ENCODE measurements at places on chromosomes 3 and 15. TPM values are rescaled to one million over a fixed set of nuclear protein-coding genes. Genes with fewer than 3 reads are reported as not detected.

- DNase-seq: no peak
- no peak overlapping the region for H3K4me3 ChIP-seq
- H3K27me3 ChIP-seq: no peaks in the 10 kb centered on the region
- H3K27ac ChIP-seq: no peak overlapping the region
Observed at GRCh38 chr3:37816271-37816670, 45.4 kb upstream of the CTDSPL start.

- no peak overlapping the region for H3K27ac ChIP-seq
- DNase-seq: no peak
- H3K4me3 ChIP-seq: no peak overlapping the region
Observed at GRCh38 chr3:129656659-129657247, 50.3 kb upstream of the PLXND1 start.

GRCh38 chr15:45521596-45522327 lies 793 bp downstream of the SLC30A4 start:
- H3K4me1 ChIP-seq: no peaks in the 10 kb centered on the region
- peak overlapping the region; percentile 92 for H3K27ac ChIP-seq
- no peaks in the 10 kb centered on the region for H3K27me3 ChIP-seq
- DNase-seq: no peak
- H3K36me3 ChIP-seq: no peaks in the 10 kb centered on the region

GRCh38 chr15:32096916-32097617 lies 66.8 kb downstream of the CHRNA7 start:
- no peaks in the 10 kb centered on the region for H3K27me3 ChIP-seq
- no peak for DNase-seq
- H3K27ac ChIP-seq: no peak overlapping the region
- no peaks in the 10 kb centered on the region for H3K4me1 ChIP-seq

- no peaks in the 10 kb centered on the region for H3K4me1 ChIP-seq
- DNase-seq: no peak
- H3K36me3 ChIP-seq: no peaks in the 10 kb centered on the region
- H3K27ac ChIP-seq: no peak overlapping the region
- no peak overlapping the region for H3K4me3 ChIP-seq
- H3K27me3 ChIP-seq: peaks cover 10% of the 10 kb centered on the region
Observed at GRCh38 chr3:44050101-44050500, 191.6 kb upstream of the TOPAZ1 start.

The GPR27 gene
- total RNA-seq: 3.5 TPM

The PTX3 gene
- total RNA-seq: 5.2 TPM

- H3K4me3 ChIP-seq: no peak overlapping the region
- H3K36me3 ChIP-seq: no peaks in the 10 kb centered on the region
- H3K27ac ChIP-seq: peak overlapping the region; percentile 75
- H3K4me1 ChIP-seq: peaks cover 32% of the 10 kb centered on the region
- no peaks in the 10 kb centered on the region for H3K27me3 ChIP-seq
Observed at GRCh38 chr3:37645517-37646380, 215.9 kb upstream of the CTDSPL start.

The CYP19A1 gene
- 11.2 TPM for total RNA-seq

All from adrenal gland (tissue), 19 donors.